Spleen (tissue), 13 donors: ENCODE measurements at places on chromosomes 6 and 20. TPM values are rescaled to one million over a fixed set of nuclear protein-coding genes. Genes with fewer than 3 reads are reported as not detected.

DNA sequence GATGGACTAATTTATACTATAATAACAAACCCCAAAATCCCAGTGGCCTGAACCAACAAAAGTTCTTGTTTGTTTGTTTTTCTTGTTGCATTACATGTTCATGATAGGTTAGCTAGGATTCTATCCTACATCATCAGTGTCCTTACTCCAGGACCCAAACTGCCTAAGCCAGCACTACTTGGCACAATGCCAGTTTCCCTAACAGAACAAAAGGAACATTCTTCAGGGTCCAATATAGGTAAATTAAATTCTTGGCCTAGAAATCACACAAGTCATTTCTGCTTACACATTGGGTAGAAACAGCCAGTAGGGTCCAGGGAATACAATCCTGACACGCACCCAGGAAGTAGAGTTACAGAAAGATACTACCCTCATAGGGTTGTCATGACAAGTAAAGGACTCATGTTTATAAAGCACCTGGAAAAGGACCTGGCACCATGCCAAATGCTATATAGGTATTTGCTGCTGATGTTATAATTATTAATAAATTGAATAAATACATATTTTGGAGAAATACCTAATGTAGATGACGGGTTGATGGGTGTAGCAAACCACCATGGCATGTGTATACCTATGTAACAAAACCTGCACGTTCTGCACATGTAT is 38.8 kb downstream of the RCAN2 start:
- H3K27me3 ChIP-seq: no peaks in the 10 kb centered on the region
- no peak overlapping the region for H3K27ac ChIP-seq
- H3K4me3 ChIP-seq: no peak overlapping the region
- no peak for DNase-seq
- no peaks in the 10 kb centered on the region for H3K4me1 ChIP-seq

The ARFGEF3 gene
- 0.19 TPM for polyA plus RNA-seq

The B3GALT4 gene
- polyA plus RNA-seq: 11.5 TPM

The BEND3 gene
- 0.37 TPM for polyA plus RNA-seq

GRCh38 chr6:104679971-104680370 is 179.7 kb downstream of the HACE1 start:
- H3K27ac ChIP-seq: no peak overlapping the region
- H3K4me1 ChIP-seq: no peaks in the 10 kb centered on the region
- H3K4me3 ChIP-seq: no peak overlapping the region
- no peaks in the 10 kb centered on the region for H3K27me3 ChIP-seq
- no peak for DNase-seq

The CGA gene
- not detected for polyA plus RNA-seq

The LCA5 gene
- 0.43 TPM for polyA plus RNA-seq

The KCNK5 gene
- polyA plus RNA-seq: 1.6 TPM

The SIRPD gene
- polyA plus RNA-seq: 0.24 TPM

GRCh38 chr6:109896341-109896740 is 81.8 kb upstream of the GPR6 start:
- no peak overlapping the region for H3K4me3 ChIP-seq
- no peak overlapping the region for H3K27ac ChIP-seq
- no peaks in the 10 kb centered on the region for H3K4me1 ChIP-seq

- no peaks in the 10 kb centered on the region for H3K36me3 ChIP-seq
- H3K4me3 ChIP-seq: no peak overlapping the region
Observed at GRCh38 chr6:96234444-96234843, 218.7 kb downstream of the FUT9 start.

DNA sequence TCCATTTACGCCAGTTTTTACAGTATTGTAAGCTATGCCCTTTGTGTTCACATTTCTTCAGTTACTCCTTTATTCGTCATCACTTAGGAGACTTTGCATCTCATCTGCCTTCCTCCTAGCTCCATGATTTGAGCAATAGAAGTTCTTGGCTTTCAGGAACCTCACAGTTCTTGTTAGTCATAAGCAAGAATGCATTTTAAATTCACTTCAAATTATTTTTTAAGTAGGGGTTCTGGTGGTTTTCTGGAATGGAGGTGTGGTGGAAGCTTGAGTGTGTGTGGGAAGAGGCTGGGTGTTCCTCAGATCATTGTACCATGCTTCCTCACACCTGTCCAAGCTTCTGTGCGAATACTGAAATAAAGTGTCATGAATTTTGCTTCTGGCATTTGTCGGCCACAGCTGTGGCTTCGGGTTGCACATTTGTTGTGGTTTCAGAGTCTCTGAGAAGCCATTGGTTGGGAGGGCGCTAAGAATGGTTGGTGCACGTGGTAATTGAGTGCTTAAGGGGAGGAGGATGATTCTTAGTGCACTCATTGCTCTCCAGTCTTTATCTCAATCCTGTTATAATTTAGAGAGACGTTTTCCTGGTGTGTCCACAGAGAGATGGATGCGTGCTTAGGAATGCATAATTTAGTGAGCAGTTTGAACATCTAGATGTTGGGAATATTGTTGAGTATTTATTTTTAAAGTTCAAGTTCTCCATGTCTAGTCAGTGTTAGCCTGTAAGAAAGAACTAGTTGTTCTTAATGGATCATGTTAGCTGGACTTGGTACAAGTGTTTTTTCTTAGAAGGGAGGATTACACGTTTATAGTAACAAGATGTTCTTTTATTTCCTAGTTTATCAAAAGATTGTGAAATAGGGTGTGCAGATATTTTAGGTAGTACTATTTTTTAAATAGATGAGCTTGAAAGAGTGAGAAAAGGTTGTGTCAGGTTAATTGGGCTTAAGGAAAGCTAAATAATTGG is 31.9 kb downstream of the FOXO3 start:
- DNase-seq: peak; percentile 82
- no peak overlapping the region for H3K27ac ChIP-seq
- H3K4me1 ChIP-seq: peaks cover 77% of the 10 kb centered on the region
- peaks cover 6% of the 10 kb centered on the region for H3K36me3 ChIP-seq

DNA sequence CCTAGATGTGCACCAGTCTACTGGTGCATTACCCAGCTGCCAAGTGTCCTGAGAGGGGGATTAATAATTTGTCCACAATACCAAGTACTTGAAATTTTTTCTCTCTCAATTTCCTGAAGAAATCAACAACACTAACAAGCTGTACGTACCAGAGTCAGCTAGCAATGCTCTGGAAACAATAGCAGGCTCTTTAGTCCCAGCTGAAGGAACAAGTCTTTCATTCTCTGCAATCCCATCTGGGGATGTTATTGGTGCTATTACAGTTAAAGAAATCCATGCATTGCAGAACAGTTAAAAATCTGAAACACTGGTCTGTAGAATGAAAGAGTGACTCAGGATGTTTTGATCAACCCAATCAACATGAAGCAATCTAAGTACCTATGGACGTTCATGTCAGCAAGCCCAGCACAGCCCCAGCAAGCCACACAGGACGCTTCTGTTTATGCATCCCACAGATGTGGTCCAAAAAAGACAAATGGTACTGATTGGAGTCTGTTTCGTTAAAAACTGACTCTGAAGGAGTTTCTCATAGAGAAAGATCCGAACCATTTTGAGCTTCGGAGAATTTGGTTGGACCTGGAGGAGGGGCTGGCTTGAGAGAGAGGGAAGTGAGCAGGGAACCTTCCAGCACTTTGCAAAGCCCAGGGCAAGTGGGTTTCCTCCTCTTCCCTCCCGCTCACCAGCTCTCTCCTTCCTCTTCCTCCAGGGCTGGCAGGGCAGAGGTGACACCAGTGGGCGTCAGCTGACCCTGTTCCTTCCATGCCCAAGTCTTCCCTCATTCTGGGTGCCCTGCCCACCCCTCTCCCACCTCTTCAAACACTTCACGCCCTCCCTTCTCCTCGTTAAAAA is 11.9 kb downstream of the PRR18 start:
- no peaks in the 10 kb centered on the region for H3K4me1 ChIP-seq
- H3K36me3 ChIP-seq: no peaks in the 10 kb centered on the region
- no peak for DNase-seq
- no peak overlapping the region for H3K27ac ChIP-seq
- no peaks in the 10 kb centered on the region for H3K27me3 ChIP-seq
- no peak overlapping the region for H3K4me3 ChIP-seq

- peaks cover 60% of the 10 kb centered on the region for H3K4me1 ChIP-seq
- H3K27me3 ChIP-seq: no peaks in the 10 kb centered on the region
- H3K4me3 ChIP-seq: no peak overlapping the region
- H3K27ac ChIP-seq: peak overlapping the region; percentile 13
Observed at GRCh38 chr6:16494793-16495192, 256.4 kb downstream of the GMPR start.

- H3K4me3 ChIP-seq: no peak overlapping the region
- no peak for DNase-seq
- H3K36me3 ChIP-seq: no peaks in the 10 kb centered on the region
- H3K27ac ChIP-seq: no peak overlapping the region
Observed at GRCh38 chr6:164252948-164253347, 838.4 kb downstream of the QKI start.

The FAM217B gene
- 5.5 TPM for polyA plus RNA-seq

DNA sequence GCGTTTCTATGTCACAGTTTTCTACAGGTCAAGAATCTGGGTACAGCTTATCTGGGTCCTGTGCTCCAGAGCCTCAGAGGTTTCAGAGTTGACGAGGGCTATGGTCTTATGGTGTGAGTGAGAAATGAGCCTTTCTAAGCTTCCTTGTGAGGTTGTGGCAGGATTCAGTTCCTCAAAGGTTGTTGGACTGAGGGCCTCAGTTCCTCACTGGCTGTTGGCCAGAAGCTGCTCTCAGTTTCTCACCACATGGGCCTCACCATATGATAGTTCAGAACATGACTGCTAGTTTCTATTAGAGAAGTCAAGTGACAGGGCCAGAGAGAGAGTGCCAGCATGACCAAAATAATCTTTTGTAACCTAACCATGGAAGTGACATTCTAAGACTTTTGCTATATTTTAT is 96.1 kb downstream of the NUS1 start:
- no peak overlapping the region for H3K27ac ChIP-seq
- H3K4me3 ChIP-seq: no peak overlapping the region
- no peaks in the 10 kb centered on the region for H3K36me3 ChIP-seq
- DNase-seq: no peak
- H3K4me1 ChIP-seq: no peaks in the 10 kb centered on the region
- no peaks in the 10 kb centered on the region for H3K27me3 ChIP-seq

The AKAP7 gene
- polyA plus RNA-seq: 6.6 TPM

The SAMD3 gene
- polyA plus RNA-seq: 2.1 TPM

The DEFB132 gene
- not detected for polyA plus RNA-seq

The ELOVL4 gene
- polyA plus RNA-seq: 0.17 TPM

GRCh38 chr6:159213405-159213804 is 44.2 kb downstream of the FNDC1 start:
- peaks cover 16% of the 10 kb centered on the region for H3K4me1 ChIP-seq
- H3K4me3 ChIP-seq: no peak overlapping the region
- no peak for DNase-seq
- no peaks in the 10 kb centered on the region for H3K36me3 ChIP-seq
- H3K27ac ChIP-seq: no peak overlapping the region

DNA sequence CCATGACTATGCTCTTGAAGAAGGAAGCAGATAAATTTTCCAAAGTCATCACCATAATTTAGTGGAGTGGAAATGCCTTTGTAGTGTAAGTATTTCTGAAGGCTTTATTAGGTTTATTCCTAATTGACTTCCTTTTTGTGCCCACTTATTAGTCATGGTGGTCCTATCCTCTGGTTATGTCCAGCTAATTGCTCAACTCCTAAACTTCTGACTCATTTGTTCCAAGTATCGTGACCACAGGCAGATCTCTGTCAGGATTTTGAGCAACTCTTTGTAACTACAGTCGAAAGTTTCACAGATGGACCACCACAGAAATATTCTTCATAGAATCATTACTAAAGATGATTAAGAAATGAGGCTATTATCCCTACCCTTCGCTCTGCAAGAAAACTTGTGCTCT is 315.6 kb upstream of the PTCHD4 start:
- no peaks in the 10 kb centered on the region for H3K4me1 ChIP-seq
- DNase-seq: no peak
- no peaks in the 10 kb centered on the region for H3K27me3 ChIP-seq
- no peaks in the 10 kb centered on the region for H3K36me3 ChIP-seq
- no peak overlapping the region for H3K27ac ChIP-seq

The TP53TG5 gene
- 0.08 TPM for polyA plus RNA-seq

- H3K27me3 ChIP-seq: no peaks in the 10 kb centered on the region
- H3K4me3 ChIP-seq: no peak overlapping the region
- H3K4me1 ChIP-seq: no peaks in the 10 kb centered on the region
- DNase-seq: no peak
Observed at GRCh38 chr6:112574190-112574589, 227.1 kb downstream of the RFPL4B start.

DNA sequence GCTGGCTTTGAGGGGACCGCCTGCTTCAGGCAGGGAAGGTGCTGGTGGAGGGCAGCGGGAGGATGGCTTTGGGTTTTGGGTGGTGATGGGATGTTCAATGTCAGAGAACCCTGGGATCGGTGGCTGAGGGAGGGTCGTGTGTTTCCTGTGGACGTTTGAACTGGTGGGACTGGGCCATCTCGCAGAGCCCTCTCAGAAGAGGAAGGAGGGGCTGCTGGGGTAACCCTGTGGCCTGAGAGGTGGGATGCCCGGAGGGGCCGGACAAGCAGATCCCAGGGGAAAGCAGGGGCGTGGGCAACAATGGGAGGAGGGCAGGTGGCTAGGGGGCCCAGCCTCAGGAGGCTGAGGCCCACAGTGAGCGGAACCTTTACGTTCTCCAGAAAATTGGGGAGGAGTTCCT is 34.9 kb downstream of the PYGB start:
- H3K27me3 ChIP-seq: no peaks in the 10 kb centered on the region
- no peaks in the 10 kb centered on the region for H3K4me1 ChIP-seq
- DNase-seq: no peak
- no peak overlapping the region for H3K4me3 ChIP-seq

The GABRR1 gene
- not detected for polyA plus RNA-seq

- no peaks in the 10 kb centered on the region for H3K27me3 ChIP-seq
- DNase-seq: no peak
- H3K4me3 ChIP-seq: no peak overlapping the region
- H3K4me1 ChIP-seq: peaks cover 29% of the 10 kb centered on the region
Observed at GRCh38 chr6:90103056-90103800, 193.4 kb downstream of the BACH2 start.

- no peaks in the 10 kb centered on the region for H3K27me3 ChIP-seq
- H3K4me3 ChIP-seq: no peak overlapping the region
- H3K4me1 ChIP-seq: peaks cover 30% of the 10 kb centered on the region
- H3K27ac ChIP-seq: peak overlapping the region; percentile 75
Observed at GRCh38 chr6:111461860-111462259, 21.2 kb downstream of the REV3L start.

DNA sequence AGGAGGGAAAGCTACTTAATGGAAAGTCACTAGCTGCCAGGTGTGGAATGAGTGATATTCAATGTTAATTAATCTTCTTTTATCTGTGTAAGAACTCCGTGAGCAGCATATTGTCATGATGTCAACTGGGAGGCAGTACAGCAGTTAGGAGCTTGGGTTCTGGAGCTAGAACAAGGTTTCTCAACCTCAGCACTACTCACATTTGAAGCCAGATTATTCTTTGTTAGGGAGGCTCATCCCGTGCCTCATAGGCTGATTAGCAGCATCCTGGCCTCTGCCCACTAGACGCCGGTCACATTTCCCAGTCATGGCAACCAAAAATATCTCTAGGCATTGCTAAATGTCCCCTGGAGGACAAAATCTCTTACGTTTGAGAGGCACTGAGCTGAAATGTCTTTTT is 41.2 kb downstream of the BCAS1 start:
- no peak overlapping the region for H3K4me3 ChIP-seq
- H3K27me3 ChIP-seq: no peaks in the 10 kb centered on the region
- no peak for DNase-seq
- H3K4me1 ChIP-seq: no peaks in the 10 kb centered on the region
- no peaks in the 10 kb centered on the region for H3K36me3 ChIP-seq

The PSMB9 gene
- 172 TPM for polyA plus RNA-seq

The KHDC1L gene
- not detected for polyA plus RNA-seq
